SIG-M5 (cell line): ENCODE measurements at places on chromosomes 2 and 18.
A peak's percentile ranks its signal among the peaks of the same experiment; 100 is the strongest.

- peak; percentile 66 for DNase-seq
Observed at GRCh38 chr2:239369631-239370161, 31.1 kb downstream of the HDAC4 start.

GRCh38 chr2:235679471-235679870, 185.6 kb downstream of the AGAP1 start:
- DNase-seq = no peak

DNA sequence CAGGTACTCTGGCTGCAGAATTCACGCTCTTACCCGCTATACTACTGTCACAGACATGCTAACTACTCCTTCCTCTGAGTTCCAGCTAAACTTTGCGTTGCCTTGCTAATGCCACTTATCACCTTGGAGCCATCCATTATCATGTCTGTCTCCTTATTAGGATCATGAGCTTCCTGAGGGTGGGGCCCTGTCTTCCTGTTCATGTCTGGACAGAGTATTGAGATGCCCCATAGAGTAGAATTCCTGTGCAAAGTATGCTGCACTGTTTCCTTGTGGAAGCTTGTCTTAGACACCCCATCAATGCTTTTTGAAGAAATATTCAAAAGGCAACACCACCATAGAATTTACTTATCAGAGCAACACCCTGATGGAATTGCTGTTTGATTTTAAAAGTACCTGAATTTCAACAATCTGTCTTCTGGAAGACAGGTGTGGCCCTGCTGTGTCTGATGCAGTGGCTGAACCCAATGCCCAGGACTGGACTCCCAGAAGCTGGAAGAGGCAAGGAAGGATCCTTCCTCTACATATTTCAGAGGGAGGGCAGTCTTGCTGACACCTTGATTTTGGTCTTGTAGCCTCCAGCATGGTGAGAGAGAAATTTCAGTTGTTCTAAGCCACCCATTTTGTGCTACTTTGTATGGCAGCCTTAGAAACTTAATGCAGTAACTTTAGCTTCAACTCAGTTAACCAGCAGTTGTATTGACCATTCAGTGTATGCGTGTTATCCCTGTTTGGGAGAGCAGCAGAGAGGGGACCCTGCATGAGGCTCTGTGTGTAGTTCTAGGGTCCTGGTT, 5.6 kb downstream of the LAMA3 start:
- DNase-seq = no peak

DNA sequence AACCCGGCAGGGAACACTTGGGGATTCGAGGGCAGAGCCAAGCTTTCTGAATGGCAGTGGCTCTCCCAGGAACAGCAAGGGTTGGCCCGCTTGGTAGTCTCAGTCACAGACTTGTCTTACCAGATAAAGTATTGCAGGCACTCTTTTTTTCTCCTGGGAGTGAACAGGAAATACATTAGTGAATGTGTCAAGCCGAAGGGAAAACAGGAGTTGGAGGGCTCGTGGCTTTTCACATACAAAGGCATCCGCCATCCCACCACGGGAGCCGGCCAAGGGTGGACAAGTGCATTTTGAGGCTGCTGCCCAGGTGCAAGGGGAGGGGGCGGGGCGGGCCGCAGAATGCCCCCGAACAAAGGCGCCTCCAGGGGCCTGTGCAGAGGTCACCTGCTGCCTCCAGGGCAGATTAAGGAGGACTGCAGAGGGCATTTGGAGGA, 163.3 kb upstream of the SIX3 start:
- DNase-seq = no peak

GRCh38 chr2:67213270-67213670, 183.9 kb upstream of the ETAA1 start:
- no peak for DNase-seq
